ENCODE measurements at places on chromosomes 4 and X.

DNA sequence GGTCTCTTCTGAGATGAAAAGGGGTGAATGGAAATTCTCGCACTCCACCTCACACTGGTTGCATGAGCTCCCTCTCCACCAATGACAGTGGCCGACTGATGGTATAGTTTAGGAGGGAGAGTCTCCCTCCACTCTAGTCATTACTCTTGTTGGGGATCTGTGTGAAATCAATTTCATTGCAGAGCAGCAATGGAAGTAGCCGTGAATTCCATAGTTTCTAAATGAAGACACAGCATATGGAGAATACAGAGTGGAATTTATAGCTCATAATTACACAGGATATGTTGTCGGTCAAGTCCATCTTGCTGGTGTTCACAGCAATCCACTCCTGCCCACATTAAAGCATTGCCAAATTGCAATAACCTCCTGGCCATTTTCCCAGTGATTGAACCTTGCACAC lies 426.0 kb downstream of the AFF2 start:
- H3K27ac ChIP-seq, result no peak overlapping the region
- DNase-seq, result no peak
- H3K4me3 ChIP-seq, result no peak overlapping the region
- H3K27me3 ChIP-seq, result no peaks in the 10 kb centered on the region

DNA sequence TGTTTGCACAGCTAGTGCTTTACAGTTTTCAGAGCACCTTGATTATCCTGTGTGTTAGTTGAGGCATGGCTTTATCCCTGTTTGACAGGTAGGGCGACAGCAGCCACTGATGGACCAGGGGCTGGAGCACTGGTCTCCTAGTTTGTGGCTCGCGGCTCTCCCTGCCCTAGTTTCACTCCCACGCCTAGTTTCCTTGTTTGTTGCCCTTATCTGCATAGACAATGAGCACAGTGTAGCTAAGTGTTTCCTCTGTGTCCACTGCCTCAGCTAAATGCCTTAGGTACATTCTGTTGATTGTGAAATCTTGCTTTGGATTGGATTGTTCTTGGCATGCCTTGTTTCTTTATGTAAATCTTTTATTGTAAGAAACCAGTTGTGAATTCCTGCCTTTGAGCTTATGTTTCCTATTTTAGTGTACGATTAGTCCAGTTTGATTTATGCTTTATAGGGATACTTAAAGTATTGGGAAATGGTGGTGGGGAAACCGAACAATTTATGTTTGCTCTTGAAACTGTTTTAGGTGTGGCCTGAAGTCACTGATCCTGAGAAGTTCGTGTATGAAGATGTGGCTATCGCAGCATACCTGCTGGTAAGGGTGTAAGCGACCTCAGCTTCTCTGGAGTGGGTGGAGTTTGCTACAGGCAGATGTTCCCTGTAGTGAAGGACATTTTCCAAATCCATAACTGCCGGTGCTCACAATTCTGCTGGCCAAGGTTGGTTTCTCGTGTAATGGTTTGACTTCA lies 11.0 kb downstream of the TRMT44 start:
- H3K36me3 ChIP-seq, result no peaks in the 10 kb centered on the region
- no peak overlapping the region for H3K4me3 ChIP-seq
- no peak for DNase-seq
- H3K4me1 ChIP-seq, result peaks cover 7% of the 10 kb centered on the region
- no peaks in the 10 kb centered on the region for H3K27me3 ChIP-seq
- no peak overlapping the region for H3K27ac ChIP-seq

GRCh38 chrX:132636080-132636479 lies 147.2 kb upstream of the MBNL3 start:
- H3K27me3 ChIP-seq, result no peaks in the 10 kb centered on the region
- no peaks in the 10 kb centered on the region for H3K4me1 ChIP-seq
- H3K4me3 ChIP-seq, result no peak overlapping the region
- DNase-seq, result no peak
- H3K27ac ChIP-seq, result no peak overlapping the region

DNA sequence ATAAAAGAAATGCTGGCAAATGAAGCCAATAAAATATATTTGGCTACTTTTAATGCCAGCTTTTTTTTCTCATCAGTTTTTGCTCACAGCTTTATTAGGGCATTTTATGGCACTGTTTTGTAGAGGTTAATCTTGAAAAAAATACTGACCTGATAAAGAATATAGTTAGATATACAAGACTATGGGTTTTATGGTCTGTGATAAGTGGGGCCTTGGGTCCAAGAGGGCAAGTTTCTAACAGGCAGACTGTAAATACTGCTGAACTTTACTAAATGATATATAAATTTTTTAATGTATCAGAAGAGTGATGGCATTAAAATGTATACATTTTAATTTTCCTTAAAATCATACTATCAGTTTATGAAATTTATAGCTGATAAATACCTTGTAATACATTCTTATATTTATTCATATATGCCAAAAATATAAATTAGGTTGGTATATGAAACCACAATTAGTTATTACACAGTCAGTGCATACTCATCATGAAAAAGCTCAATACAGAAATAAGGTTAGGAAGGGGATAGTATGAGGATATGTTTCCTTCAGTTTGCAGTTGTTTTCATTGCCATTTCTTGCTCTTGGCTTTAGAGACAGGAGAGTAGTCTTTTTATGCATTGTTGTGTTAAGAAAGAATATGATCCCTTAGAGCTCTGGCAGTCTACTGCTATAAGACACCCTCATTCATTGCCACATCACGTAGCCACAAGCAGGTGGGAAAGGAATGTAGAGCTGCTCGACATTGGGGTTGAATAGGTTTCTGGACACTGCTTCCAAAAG lies 146.6 kb downstream of the TLL1 start:
- no peak overlapping the region for H3K4me3 ChIP-seq
- H3K36me3 ChIP-seq, result no peaks in the 10 kb centered on the region
- H3K27me3 ChIP-seq, result no peaks in the 10 kb centered on the region
- DNase-seq, result no peak

Measured in body of pancreas (tissue), 4 donors.